ENCODE measurements at places on chromosomes 6 and 20.

GRCh38 chr20:57698116-57698866, 11.5 kb downstream of the PMEPA1 start:
- peak overlapping the region; percentile 95 for H3K27ac ChIP-seq
- peak; percentile 99 for DNase-seq
- H3K4me3 ChIP-seq: peak overlapping the region; percentile 38
- no peaks in the 10 kb centered on the region for H3K36me3 ChIP-seq

DNA sequence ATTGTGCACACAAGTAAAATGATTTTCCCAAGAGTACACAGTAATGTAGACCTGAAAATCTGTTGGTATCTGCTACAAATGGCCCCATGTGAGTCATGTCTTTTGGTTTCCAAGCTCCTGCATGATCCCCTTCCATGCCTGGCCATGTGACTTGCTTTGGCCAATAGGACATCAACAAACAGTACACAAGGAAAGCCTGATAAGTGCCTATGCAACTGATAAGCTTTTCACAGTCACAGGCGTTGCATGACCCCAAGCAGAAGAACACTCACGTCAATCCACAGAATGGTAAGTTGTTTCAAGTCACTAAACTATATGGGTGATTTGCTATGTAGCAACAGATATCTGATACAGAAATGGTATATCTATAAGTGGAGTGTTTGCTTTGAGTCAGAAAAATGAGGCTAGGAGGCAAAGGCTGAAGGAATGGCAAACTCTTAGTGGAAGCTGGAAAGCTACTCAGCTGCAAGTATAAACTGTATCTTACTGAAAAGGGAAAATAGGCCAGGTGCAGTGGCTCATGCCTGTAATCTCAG, 160.1 kb upstream of the BEND3 start:
- H3K27me3 ChIP-seq: no peaks in the 10 kb centered on the region
- no peak for DNase-seq
- no peak overlapping the region for H3K4me3 ChIP-seq
- no peak overlapping the region for H3K27ac ChIP-seq
- H3K36me3 ChIP-seq: no peaks in the 10 kb centered on the region

- no peaks in the 10 kb centered on the region for H3K4me1 ChIP-seq
- H3K4me3 ChIP-seq: no peak overlapping the region
- H3K27me3 ChIP-seq: no peaks in the 10 kb centered on the region
- H3K36me3 ChIP-seq: no peaks in the 10 kb centered on the region
- DNase-seq: no peak
Measured at GRCh38 chr6:120279466-120280167, 930.1 kb upstream of the MAN1A1 start.

- no peak overlapping the region for H3K4me3 ChIP-seq
- peaks cover 7% of the 10 kb centered on the region for H3K4me1 ChIP-seq
- no peak overlapping the region for H3K27ac ChIP-seq
- DNase-seq: peak; percentile 20
Measured at GRCh38 chr6:88840796-88841539, 122.5 kb downstream of the RNGTT start.

DNA sequence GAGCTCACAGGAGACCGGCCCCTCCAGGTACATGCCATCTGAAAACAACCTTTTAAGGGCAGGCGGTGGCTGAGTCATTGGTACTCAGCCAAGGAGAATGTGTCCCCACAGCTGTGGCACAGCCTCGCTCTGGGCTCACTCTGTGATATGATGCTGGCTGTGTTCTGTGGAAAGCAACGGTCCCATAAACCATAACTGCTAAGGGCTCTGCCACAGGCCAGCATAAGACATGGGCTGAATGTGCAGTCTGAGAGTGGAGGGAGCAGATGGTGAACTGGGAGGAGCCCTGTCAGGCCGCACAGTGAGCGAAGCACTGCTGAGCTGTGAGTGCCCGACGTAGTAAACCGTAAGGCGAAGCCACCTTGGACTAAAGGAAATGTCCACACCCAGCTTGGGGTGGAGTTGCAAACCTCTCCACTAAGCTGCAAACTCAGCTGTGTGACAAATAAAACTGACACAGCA, 375.8 kb downstream of the THBS2 start:
- H3K27me3 ChIP-seq: no peaks in the 10 kb centered on the region
- H3K36me3 ChIP-seq: no peaks in the 10 kb centered on the region
- no peak for DNase-seq

All from astrocyte (in vitro differentiated cells and primary cell).